ENCODE measurements at places on chromosomes 12 and 14.
A peak's percentile ranks its signal among the peaks of the same experiment; 100 is the strongest.

GRCh38 chr12:64678248-64678647 is 68.0 kb downstream of the RASSF3 start:
- DNase-seq = no peak

DNA sequence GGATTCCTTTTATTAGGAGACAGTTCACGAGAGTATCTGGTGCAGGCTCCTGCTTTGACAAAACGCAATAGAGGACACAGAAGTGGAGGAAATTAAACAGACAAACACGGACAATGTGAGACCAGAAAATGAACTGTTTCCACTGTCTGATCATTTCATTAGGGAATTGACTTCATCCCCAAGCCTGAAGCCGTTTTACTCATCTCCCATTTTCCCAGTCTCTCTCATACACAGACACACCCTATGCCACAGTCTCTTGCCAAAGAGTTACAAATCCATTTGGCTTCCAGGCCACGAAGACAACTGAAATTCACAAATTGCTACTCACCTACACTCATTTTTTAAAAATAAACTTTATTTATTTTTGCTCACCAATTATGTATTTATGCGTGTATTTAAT is 1087.8 kb upstream of the TMEM132C start:
- DNase-seq = no peak

- no peak for DNase-seq
Observed at GRCh38 chr12:44223736-44224135, 387.9 kb downstream of the TMEM117 start.

DNA sequence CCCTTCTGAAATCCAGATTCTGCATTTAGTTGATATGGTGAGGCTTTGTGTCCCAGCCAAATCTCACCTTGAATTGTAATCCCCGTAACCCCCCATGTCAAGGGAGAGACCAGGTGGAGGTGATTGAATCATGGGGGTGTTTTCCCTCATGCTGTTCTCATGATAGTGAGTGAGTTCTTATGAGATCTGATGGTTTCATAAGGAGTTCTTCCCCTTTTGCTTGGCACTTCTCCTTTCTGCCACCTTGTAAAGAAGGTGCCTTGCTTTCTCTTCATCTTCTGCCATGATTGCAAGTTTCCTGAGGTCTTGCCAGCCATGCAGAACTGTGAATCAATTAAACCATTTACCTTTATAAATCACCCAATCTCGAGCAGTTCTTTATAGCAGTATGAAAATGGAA is 23.1 kb upstream of the C12orf42 start:
- DNase-seq = peak; percentile 13

- no peak for DNase-seq
Observed at GRCh38 chr14:23401291-23401690, 6.8 kb downstream of the MYH6 start.

Measured in hematopoietic multipotent progenitor cell treated with erythropoietin and hydrocortisone succinate and interleukin-3 and kit ligand, for 4 days (in vitro differentiated cells).